ENCODE measurements at places on chromosomes 11 and 22. TPM values are rescaled to one million over a fixed set of nuclear protein-coding genes. Genes with fewer than 3 reads are reported as not detected.

DNA sequence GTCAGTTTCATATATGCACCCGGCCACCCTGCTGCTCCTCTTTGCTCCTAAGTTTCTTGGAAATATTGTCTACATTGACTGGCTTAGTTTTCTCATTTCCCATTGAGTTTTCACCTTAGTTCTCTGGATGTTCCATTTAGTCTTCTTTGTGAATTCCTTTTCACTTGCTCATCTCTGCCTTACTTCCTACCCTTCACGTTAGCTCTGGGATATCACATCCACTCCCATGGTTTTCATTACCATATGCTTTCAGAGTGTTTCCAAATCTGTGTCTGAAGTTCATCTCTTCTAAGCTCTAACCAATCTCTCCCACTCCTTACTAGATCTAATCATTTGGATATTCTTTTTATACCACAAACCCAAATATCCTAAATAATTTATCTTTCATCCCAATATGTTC, 226.4 kb downstream of the FAM76B start:
- no peak for DNase-seq

GRCh38 chr11:63871962-63872799, 33.3 kb downstream of the MARK2 start:
- DNase-seq, result peak; percentile 20

DNA sequence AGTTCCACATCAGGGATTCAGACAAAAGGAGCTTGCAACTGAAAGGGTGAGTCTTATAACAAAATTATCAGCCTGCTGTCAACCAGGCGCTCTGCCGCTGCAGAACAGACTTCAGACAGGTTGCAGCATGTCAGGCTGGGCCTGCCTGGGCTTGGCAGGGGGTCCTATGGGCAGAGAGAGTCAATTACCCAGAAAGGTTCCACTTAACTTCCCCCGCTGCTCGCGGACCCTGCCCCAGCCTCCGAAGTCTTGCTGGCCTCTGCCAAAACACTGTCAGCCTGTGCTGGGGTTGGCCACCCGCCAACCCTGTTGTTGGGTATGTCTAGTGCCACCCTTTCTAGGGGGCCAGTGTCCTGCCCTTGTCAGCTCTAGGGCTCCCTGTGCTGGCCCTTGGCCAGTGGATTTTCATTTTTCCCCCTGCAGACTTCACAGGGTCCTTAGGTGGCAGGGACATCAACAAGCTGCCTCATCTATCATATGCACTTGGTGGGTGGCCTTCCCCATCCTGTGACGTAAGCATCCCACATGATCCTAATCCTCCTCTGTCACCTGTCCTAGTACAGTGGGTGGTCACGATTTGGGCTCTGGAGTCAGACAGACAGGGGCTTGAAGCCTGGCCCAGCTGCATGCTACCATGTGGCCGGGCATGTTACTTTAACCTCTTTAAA, 166.5 kb upstream of the CADM1 start:
- DNase-seq, result no peak

Gene SOX6
- not detected for total RNA-seq

DNA sequence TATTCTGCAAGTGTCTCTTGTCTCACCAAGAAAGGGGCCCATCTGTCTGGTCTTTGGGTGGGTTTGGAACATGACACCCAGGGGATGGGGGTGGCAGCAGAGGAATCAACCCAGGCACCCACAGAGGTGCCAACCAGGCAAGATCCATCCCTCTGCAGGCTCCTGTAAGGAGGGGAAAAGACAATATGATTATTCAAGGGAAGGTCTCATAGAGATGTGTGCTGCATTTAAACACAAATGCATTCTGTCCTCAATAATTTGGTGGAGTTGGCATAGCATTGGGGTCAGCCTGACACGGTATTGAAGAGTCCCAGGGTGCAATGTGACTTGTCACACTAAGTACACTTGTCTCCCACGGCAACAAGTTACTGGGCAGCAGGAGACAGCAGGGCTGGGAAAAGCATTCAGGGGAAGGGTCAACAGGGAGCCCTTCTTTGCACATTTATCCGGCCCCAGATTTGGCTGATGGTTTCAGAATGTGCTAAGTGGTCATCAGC, 33.1 kb upstream of the SPON1 start:
- no peak for DNase-seq

Gene MOGAT2
- total RNA-seq, result not detected

DNA sequence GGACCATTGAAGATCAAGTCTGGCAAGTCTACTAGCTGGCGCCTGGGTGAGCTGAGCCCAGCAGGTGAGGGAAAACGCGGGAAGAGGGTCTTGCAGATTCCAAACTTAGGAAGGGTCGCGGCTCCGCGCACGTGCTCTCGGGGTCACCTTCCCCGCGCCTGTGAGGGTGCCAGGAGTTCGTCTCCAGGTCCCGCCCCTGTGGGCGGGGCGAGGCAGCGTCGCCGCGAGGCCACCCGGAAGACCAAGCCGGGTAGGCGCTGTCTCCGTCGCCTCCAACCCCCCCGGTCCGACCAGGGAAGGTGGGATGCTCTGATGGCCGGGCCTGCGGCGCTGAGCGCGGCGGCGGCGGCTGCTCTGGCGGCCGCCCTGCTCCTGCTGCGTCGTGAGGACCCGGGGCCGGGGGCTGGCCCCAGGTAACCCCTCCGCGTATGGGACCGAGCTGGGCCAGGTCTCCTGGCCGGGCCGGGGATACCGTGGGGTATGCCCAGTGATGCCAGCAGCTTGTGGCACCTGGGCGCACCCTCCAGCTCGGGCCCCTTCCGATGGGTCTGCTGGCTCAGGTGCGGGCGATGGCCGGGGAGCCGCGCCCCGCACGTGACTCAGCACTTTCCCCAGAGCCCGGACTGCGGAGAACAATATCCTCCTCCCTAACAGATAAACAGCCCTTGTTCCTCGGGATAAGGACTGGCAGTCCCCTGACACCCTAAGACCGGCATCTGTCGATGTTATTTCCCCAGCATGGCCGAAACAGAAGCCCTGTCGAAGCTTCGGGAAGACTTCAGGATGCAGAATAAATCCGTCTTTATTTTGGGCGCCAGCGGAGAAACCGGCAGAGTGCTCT, at the start of gene HTATIP2:
TSS of gene HTATIP2 (plus strand) at position 215 of the 841 bp plus-strand sequence. CDS start at position 739, 524 bp downstream.
- peak; percentile 87 for DNase-seq

GRCh38 chr11:46237248-46238077, 40.0 kb upstream of the CREB3L1 start:
- DNase-seq, result peak; percentile 30

Gene CNGA4
- not detected for total RNA-seq

DNA sequence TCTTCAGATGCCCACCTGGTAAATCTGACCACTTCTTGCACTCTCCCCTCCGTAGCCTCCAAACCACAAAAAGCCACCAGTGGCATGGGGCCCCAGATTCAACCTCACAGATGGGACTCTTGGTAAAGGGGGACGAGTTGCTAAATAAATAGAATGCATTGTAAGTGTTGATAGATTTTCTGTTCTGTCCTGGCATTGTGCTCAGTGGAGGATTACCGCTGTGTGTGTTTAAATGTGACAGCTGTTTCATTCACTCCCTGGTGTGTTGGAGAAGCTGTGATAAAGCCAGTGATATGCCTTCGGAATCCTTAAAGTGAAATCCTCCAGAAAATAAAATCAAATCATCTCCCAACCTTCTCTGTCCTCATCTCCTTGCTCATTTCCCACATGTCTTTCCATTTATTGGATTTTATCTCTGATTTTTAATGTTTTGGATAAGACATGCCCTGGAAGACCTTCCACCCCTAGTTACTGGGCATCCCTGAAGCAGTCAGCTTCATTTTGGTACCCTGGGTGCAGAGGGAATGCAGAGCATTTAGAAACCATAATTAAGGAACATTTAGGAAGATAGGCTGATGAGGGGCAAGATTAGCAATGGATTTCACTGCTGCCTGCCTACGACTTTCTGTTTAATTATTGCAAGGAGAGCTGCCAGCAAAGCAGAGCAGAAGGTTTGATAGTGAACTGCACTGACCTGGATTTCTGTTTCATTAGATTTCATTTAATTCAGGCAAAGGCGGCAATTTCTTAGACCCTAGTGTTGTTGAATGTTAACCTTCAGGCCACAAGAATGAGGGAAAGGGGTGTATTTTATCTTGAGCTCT, 460.9 kb upstream of the KIRREL3 start:
- no peak for DNase-seq

All from CD8-positive, alpha-beta memory T cell (primary cell).